ENCODE measurements at places on chromosomes 7 and 10.

DNA sequence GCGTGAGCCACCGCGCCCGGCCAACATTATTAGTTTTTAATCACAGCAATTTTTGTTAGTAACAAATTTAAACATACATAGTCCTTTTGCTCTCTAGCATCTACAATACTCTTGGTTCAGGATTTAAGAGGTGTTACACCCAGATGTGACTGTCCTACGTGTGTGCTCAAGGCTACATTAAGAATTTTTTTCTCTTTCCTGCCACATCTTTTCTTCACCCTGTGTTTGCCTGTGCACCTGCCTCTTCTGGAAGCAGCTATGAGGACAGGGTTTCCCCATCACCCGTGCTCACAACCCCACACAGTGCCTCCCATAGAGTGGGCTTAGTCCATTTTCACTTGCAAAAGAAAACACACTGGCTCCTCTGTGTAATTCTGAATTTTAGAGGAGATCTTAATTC lies 186.7 kb upstream of the KLF6 start:
- DNase-seq = no peak

GRCh38 chr7:98286093-98286539 lies 4.6 kb downstream of the BRI3 start:
- DNase-seq = peak; percentile 72

DNA sequence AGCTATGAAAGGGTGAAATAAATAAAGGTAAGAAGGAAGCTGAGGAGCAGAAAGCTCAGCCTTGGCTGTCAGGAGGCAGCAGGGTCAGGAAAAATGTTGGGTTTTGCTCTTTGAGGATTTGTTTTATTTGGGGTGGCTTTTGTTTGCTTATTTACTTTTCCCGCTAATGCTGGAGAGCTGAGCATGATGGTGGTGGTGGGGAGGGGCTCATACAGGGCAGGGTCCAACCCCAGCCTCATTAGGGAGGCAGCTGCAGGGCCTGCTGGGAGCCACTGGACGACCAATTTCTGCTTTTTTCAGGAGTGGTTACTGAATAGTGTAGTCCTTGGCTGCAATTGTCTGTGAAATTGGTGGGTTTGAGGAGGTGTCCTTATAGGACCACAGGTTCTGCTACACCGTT lies 36.3 kb downstream of the CCM2 start:
- no peak for DNase-seq

GRCh38 chr7:148664324-148664723 lies 34.4 kb upstream of the CUL1 start:
- DNase-seq = no peak

DNA sequence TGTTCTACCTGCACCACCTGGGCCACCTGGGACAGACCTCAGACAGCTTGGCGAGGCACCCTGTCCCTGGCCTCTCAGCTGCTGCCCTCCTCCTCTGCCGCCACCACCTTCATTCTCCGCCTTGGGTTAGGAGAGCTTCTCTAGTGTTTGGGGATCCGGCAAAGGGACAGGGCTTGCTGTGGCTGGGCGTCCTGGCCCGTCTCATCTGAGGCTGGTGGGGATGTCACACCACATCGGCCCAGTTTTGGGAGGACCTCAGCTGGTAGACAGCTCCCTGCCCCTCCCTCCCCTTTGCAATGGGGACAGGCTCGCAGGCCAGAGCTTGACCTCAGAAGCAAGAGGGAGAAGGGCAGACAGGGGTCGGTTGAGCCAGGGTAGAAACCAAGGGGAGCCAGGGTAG lies 26.4 kb downstream of the SPOCK2 start:
- DNase-seq = no peak

GRCh38 chr7:82331234-82331633 lies 112.3 kb downstream of the CACNA2D1 start:
- no peak for DNase-seq

DNA sequence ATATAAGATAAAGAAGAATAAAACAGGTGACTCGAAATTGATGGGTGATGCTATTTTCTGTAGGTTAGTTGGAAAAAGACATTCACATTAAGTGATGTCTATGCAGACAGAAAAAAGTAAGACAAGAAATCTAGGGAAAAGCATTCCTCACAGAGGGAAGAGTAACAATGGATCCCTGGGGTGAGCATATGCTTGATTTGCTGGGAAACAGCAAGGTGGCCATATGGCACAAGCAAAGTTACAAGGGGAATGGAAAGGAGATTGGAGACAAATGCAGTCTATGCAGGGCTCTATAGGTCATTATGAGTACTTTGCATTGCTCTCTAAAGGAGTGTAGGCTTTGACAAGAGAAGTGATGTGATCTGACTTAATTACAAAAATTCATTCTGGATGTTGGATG lies 90.9 kb upstream of the ZNF804B start:
- no peak for DNase-seq

DNA sequence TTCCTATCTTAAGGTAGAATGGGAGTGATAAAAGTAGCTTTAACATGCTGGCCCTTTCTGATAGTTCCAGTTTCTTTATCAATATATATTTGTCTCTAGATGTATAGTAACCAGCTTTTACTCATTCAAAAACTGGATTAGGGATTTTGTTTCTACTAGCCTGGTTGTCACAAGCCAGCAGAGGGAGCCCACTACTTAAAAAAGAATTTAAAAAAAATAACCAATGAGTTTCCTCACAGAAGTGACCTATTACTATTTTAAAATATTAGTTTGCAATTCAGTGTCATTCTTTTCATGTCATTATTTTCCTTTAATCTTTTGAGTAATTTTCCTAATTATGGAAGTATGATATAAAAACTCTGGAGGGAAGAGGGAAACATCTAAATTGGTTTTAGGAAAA lies 142.1 kb downstream of the PHTF2 start:
- peak; percentile 32 for DNase-seq

DNA sequence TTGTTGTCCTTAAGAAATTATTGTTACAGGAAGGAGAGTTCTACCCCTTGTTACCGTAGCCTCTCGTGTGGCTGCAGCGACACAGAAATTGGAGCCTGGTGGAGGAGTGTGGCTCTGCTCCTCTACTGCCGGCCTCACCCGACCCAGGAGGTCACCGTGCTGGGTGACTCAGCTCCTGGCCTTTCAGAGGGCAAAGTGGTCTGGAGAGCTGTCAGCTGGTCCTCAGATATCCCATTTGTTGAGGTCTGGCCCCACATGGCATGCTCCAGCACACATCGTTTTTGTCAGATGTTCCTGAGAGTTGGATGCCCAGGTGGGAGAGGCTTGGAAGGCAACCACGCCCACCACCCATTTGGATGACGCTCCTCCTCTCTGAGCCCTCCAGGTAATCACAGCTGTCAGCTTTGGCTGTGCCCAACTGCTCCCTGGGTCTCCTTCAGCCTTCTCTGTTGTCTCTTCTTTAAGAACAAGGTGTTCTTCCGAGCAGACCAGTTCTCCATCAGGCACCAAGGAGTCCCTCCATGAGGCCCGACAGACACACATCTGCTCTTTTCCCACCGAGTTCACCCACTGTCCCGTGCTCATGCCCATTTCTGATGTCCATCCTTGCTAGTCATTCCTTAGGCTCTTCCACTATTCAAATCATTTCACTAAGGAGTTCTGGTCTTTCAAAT lies 80.3 kb downstream of the RAMP3 start:
- no peak for DNase-seq

GRCh38 chr7:45203936-45204445 lies 46.4 kb downstream of the RAMP3 start:
- DNase-seq = peak; percentile 15

- no peak for DNase-seq
These were observed 72.1 kb downstream of the ADCY1 start for GRCh38 chr7:45646207-45646821.

DNA sequence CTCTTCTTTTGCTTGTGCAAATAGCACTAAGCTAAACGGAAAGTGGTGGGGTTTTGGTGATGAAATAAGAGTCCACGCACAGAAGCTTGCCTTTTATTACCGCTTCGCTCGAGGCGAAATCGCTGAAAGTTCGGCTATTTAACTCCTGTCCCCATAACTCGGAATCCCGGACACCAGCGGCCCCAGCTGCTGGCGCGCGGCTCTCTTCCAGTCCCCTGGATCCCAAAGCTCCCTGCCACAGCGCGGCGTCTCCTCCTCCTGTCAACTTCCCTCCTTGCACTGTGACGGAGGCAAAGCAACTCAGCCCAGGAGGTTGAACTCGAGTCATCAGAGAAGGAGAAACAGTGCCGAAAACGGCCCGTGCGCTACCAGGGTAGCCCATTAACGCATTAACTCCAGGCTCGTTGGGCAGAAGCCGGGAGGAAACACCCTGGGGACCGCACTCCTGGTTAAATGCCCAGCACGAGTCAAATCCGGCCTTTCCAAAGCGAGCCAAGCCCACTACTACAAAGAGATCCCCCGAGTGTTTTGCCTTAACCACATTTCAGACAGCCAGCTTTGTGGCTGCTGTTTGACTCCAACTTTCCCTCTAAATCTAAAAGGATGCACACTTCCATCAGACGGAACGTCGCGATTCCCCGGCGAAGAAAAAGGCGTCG lies 1.3 kb downstream of the SEMA3D start:
- no peak for DNase-seq

- no peak for DNase-seq
These were observed 19.9 kb downstream of the UNCX start for GRCh38 chr7:1252540-1253090.

GRCh38 chr10:97740613-97741012 lies 3.7 kb downstream of the ZFYVE27 start:
- no peak for DNase-seq

DNA sequence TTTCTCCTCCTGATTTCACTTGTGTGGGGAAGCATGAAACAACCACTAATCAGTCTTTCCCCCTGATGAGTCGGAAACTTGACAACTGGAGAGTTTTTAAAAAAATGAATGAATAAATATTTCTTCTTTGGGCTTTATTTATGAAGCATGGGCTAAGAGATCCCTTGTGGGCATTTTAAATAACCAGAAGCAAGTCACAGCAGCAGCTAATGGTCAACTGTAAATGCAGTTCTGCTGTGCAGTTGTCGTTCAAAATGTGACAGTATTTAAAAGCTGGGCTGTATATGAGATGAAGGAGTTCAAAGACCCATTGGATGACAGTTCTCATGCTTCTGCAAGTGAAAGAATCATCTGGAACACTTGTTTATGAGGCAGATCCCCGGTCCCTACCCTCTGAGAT lies 54.1 kb downstream of the STEAP1B start:
- no peak for DNase-seq

Data from NCI-H460 (cell line).